ENCODE measurements at places on chromosomes 3 and 15. TPM values are rescaled to one million over a fixed set of nuclear protein-coding genes. Genes with fewer than 3 reads are reported as not detected.

Gene MUC20
- 15.1 TPM for total RNA-seq

Gene ABHD14A
- 2.2 TPM for total RNA-seq

Gene EPHA6
- total RNA-seq = not detected

Gene HHLA2
- total RNA-seq = not detected

Gene CD96
- 0.27 TPM for total RNA-seq

Gene PYGO1
- 3.6 TPM for total RNA-seq

Gene SGO1
- total RNA-seq = 2.2 TPM

Gene FBXW12
- not detected for total RNA-seq

Gene PIERCE2
- 3.2 TPM for total RNA-seq

Gene SLC22A13
- 0.13 TPM for total RNA-seq

DNA sequence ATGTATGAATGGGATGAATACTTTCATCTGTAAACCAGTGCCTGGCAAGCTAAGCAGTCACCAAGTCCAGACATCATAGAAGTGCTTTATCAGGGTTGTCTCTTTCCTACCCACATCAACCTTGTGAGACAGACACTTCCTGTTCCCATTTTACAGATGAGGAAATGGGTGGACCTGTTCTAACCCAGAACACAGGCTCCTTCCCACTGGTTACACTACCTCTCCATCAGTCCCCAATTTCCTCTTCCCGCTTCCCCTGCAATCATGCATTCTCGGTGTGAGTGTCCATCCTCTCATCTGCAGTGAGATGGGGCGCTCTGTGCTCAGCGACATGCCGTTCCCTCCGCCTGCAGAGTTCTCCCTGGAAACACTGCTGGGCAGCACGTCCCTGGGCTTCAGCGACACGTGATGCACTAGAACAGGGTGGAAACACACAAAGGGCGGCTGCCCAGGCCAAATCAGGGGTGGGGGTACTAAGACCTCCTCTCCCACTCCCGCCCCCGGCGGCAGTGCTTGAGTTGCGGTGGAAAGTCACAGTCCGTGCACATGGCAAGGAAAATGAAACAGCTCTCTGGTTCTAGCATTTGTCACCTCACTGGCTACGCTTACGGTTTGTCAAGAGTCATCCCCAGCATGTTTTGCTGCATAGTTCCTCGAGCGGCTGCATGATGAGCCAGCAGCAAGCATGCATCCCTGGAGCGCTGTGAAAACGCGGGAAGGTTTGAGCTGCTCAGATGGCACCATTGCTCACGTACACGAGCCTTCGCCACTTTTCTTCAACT, 201.1 kb downstream of the ADAMTS17 start:
- DNase-seq = no peak

DNA sequence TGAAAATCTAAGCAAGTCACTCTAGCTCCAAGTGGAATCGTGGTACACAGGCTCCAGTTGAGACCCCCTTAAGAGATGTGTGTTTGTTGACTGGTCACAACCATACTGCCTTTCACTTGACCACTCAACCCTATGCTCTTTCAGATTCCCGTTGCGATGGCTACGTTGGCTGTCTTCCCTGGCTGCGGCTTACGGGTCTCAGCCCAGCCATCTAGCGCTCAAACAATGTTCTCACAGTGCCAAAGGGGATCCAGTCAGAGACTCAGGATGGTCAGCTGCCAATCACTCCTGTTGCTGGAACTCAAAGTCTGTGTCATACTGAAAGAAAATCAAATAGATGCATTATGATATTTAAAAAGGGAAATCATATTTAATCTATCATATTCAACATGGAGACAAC, 237.6 kb downstream of the ITPR1 start:
- no peak for DNase-seq

DNA sequence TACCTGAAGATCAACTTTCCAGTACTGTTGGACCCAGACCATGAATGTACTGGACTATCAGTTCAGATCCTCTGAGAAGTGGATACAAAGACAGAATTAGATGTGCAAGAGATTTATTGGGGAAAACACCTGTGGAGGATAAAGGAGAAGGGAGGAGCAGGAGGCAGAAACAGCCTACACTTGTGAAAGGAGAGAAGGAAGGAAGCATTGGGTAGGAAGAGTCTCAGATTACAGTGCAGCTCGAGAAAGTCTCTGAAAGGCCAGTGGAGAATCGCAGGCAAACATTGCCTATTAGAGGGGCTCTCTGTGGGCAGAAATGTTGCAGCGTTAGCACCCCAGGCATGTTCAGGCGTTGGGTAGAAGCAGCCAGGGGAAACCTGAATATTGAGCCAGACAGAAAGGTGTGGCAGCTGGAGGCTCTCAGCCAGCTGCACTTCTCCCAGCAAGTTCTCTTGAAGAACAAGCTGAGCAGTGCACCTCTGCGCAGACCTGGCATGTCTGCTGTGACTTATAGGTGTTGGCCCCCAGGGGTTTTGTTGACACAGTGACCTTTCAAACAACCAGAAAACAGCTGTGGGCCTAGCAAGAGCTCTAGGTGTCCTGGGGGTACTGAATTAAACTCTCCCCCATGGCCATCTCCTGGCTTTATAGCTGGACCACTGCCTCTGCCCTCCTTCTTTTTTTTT, 7.0 kb downstream of the CHST14 start:
- DNase-seq = peak; percentile 49

GRCh38 chr15:48510976-48511375, 134.5 kb downstream of the FBN1 start:
- no peak for DNase-seq

DNA sequence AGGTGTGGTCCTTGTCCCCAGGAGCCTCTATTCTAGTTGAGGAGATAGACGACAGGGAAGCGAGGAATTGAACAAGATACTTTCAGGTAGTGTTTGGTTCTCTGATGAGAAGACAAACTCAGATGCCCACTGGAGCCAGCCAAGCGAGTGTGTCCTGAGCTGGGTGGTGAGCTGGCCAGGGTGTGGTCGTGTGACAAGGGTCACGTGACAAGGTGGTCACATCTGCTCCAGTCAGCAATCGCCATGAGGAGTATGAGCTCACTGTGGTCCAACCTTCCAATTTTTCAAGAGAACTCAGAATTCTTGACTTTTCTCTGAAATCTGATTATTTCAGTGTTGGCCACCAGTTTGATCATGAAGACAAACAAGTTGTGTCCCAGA, 39.5 kb downstream of the SLC6A6 start:
- DNase-seq = no peak

GRCh38 chr3:37574177-37574943, 287.3 kb upstream of the CTDSPL start:
- DNase-seq = no peak

DNA sequence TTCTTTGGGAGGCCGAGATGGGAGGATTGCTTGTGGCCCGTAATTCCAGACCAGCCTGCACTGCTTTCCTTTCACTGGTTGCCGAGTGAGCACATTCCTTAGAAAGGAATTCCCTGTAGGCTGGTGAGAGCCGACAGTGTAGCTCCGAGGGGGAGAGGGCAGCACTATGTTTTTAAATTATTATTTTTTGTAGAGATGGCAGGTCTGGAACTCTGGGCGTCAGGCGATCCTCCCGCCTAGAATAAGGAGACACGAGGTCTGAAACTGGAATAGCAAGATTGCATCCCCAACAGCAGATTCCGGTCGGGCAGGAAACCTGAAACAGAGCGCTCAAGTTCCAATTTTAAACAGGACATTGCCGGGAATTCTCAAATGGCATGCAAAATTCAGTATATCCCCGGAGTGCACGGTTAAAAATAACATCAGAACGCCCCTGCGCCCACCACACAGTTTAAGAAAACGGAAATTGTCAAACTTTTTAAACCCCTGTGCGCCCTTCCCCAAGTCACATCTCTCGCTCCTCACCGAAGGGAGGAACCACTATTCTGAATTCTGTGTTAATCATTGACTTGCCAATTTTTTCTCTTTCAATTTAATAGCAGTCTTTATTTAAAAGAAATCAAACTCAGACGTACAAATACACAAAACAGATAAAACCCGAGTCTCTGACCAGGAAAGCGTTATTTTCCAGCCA, 643 bp upstream of the RNU5B-1 start:
- peak; percentile 49 for DNase-seq

- DNase-seq = peak; percentile 16
These were observed 442.2 kb downstream of the SHQ1 start for GRCh38 chr3:72405943-72406566.

- DNase-seq = no peak
These were observed 5.2 kb downstream of the SETD5 start for GRCh38 chr3:9402410-9403228.

DNA sequence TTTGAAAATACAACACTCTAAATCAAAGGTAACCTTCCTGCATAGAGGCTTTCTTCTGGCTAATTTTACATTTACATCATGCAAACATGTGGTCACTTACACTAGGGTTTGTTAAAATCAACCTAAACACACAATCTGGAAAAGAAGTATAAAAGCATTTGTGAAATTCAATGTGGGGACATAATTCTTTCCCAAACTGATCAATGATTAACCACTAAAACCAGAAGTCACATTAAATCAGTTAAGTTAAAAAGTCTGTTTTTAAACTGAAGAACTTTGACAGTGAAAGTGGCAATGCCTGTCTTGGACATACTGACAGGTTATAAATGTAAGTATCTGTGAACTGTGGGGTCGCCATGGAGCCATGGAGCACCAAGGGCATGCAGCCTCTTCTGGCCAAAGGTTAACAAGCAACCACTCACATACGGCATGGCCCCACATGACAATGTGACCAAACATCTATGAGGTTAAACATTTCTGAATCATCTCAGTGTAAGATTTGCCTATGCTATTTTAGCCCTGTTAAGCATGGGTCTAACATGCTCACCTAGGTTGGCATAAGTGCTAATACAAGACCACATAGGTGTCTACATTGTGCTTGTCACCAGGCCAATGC, 278.2 kb downstream of the CTNNB1 start:
- no peak for DNase-seq

DNA sequence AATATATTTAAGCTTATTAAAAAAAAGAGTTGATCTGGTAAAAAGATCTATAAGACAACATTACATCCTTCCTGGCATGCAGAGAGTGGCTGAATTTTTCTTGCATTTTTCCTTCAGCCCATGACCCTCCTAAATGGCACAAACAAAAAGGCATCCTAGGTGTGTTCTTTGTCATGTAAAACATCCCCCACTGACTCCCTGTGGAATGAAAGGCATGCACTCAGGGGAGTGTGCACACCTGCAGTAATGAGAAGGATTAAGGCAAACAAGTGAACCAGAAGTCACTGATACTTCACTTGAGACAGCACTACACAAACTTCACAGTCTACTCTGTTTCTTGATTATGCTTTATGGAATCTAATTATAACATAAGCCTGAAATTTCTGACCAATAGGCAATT, 195.0 kb downstream of the RBMS3 start:
- no peak for DNase-seq

GRCh38 chr3:56157693-56158362, 310.4 kb downstream of the ERC2 start:
- peak; percentile 20 for DNase-seq

- DNase-seq = no peak
These were observed 9.6 kb downstream of the LINGO1 start for GRCh38 chr15:77622934-77623754.

DNA sequence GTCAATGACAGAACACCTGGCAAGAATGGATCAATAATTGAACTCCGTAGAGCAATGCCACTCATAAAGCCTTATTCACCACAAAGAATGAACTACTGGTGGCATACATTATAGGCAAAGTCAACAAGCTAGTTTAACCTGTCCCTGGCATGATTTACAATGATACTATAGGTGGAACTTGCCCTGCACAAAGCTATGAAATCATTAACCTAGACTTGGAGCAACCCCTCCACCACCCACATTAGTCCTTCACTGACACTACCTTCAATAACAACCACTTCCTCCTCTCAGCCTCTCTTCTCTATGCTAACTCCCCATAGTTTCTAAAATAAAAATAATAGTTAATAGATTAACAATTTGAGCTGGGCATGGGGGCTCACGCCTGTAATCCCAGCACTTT, 54.4 kb downstream of the ACAP2 start:
- no peak for DNase-seq

- no peak for DNase-seq
These were observed 651.7 kb upstream of the GBE1 start for GRCh38 chr3:82413171-82413570.

GRCh38 chr3:58534592-58535494, 2.1 kb downstream of the ACOX2 start:
- DNase-seq = no peak

- DNase-seq = no peak
These were observed 137.3 kb upstream of the SLC24A5 start for GRCh38 chr15:47983533-47983932.

- no peak for DNase-seq
These were observed 495.4 kb downstream of the OTOL1 start for GRCh38 chr3:161991901-161992540.

DNA sequence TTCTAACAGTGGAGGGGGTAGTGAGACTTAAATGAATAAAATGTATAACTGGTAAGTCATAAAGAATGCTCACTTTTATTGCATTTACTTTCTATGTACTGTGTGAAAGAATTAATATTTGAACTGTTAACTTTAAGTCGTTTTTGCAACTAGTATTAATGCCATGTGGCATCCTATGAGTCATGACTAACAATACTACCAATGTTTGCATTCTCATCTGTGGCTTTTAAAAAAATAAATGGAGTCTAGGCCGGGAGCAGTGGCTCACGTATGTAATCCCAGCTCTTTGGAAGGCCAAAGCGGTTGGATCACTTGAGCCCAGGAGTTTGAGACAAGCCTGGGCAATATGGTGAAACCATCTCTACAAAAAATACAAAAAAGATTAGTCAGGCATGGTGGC, 5.2 kb downstream of the C3orf49 start:
- DNase-seq = no peak

GRCh38 chr3:185387646-185388045, 24.7 kb downstream of the MAP3K13 start:
- DNase-seq = no peak

- DNase-seq = no peak
These were observed 244.5 kb downstream of the OCA2 start for GRCh38 chr15:27854601-27855000.

- DNase-seq = no peak
These were observed 608.4 kb downstream of the VGLL3 start for GRCh38 chr3:86382556-86382955.
